ENCODE measurements at places on chromosomes 2 and 18.

DNA sequence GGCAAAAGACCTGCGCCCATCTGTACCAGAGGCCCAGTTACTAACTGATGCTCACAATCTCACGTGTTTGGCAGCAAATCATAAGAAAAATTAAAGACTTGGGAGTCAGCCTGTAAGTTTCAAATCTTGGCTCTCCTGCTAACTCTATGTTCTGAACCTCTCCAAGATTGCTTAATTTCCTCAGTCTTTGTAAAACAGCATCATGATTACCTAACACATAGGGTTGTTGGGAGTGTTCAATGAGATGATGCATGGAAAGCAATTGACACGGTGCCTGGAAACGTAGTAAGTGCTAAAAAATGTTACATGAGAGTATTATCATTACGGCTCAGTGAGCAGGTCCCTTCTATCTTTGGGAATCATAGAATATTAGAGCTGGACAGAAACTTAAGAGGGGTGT is 497.6 kb upstream of the TCF4 start:
- DNase-seq = no peak

- no peak for DNase-seq
Observed at GRCh38 chr2:224518806-224519580, 66.2 kb downstream of the CUL3 start.

DNA sequence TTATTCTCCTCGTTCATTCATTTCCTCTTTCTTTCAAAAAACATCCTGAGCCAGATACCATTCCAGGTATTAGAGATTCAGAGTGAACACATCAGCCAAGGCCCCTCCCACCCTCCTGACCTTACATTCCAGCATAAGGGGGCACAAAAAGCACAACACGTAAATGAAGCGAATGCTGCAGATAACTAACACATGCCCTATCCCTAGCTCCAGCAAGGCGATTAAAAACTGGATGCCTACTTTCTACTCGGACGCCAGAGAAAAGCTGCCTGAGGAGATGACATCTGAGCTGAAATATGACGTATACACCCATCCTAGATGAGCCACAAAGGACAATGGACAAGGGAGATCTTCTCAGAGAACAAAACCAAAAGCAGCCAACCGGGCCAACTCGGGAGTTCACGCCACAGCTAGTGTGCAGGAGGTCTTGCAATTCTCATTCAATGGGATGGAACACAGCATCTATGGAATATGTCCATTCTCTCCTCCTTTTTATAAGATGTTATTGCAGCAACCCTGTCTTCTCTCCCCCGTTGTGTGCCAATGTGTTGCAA is 33.5 kb downstream of the FEZ2 start:
- no peak for DNase-seq

DNA sequence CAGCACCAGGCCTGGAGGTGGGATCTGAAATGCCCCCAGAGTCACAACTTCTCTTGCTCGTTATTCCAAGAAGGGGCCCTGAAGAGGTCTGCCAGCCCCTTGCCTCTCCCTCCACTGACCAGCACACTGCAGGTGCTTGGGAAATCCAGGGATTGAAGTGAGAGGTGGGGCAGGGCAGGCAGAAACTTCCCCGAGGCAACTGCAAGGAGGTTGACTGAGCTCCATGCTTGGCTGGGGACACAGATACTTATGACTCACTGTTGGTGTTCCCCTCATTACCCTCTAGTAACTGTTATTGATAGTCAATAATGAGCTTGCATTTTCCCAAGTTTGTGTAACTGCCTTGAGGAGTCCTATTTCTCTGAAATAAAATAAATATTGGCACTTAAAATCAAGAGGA is 47.5 kb downstream of the MARCO start:
- DNase-seq = no peak

DNA sequence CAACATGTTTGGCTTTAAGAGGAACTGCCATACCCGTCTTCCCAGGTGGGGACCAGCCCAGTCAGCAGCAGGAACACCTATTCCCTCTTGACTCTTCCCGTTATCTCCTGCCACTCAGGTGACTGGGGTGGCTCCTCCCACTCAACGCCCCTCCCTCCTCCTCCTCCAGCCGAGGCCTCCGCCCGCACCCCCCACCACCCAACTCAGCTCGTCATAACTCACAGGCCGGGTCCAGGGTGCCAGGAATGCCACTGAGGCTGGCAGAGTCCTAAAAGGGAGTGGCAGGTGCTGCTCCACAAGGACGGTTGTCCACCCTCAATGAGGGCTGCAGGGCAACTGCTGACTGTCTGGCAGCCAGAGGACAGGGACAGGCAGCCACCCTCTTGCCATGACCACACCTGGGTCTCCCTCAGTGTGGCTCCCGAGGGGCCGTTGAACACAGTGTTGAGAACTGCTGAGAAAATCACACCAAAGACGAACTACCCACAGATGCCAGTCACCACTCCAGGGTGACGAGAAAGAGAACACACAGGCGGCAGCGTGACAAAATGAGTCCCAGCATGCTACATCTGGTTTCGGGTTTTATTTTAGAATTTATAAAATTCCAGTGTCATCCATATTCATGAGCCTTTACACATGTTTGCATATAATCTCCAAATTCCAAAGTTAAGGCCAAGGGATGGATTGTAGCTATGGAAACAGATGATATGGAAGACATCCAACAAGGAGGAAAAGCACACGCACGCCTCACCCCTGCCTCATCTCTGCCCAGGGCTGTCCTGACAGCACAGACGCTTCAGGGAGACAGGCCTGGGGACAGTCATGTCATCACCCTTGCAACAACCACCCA is 38.5 kb downstream of the ANO7 start:
- DNase-seq = no peak

DNA sequence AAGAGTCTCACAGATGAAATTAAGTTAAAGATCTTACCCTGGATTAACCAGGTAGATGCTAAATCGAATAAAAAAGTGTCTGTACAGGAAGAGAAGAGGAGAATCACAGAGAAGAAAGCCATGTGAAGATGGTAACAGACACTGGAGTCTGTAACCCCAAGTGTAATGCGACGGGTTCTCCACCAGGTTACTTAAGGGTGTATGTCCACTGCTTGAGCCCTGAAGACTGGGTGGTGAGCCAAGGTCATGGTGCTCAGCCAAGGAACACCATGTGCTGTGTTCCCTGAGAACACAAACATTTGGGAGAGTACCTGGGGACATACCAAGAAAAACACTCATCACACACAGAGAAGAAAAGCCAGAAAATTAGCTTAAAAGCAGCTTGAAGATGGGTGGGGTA is 8.2 kb upstream of the ACADL start:
- no peak for DNase-seq

DNA sequence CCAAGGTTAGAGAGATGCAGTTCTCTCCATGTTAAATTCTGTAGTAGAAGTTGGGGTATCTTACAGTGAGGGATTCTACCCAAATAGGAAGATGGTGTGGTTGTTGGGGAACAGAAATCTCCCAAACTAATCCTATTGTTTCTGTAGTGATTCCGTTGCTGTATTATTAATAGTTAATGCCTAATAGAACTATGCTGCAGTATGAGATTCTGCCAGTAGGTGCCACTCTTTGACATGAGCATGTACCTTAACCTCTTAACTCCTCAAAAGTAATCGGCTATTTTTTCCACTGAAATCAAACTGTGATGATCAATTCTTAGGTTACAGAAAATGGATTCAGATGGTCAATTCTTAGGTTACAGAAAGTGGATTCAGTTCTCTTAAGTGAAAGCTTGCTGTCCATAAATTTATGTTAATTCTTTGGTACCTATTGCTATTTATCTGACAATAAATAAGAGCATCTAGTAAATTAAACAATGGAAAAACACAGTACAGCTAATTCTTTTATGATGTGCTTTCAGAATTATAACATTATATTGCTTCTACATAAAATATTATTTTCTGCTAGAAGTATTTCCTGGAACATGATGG is 97.9 kb upstream of the DLX2 start:
- DNase-seq = no peak

GRCh38 chr2:109602617-109603188 is 11.1 kb downstream of the SEPTIN10 start:
- DNase-seq = no peak

All from CD8-positive, alpha-beta memory T cell (primary cell).